ENCODE measurements at places on chromosomes 2 and 18.
A peak's percentile ranks its signal among the peaks of the same experiment; 100 is the strongest.

DNA sequence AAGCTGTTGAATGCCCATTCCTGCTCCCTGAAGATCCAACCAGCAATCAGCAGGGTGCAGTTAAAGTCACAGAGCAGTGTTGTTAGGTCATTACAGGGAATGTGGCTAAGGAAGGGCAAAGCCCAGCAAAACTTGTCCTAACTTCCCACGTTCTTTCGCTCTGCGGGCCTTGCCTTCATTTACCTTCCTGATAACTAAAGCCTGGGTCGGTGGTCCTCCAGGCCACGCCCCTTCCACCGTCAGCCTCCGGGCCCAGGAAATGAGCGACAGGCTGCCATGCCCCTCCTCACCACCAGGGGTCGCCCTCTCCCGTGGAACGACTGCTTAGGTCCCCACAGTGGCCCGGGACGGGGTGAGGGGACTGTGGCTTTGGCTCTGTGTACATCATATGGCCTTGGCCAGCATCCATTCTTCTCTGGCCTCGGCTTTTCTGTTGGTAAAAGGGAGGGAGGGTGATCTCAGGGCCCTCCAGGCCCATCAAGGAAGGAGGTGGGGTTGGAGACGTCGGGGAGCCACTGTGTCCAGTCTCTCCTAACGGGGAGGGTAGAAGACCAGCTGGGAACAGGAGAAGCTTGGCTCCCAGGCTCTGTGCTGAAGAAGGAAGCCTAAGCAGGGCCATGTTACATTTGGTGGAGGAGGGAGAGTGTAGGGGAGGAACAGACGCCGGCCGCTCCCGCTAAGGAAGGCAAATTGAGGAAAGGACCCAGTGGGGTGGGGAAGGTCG lies 2.2 kb downstream of the SH2D6 start:
- peak; percentile 93 for DNase-seq

GRCh38 chr2:69348781-69349180 lies 38.2 kb downstream of the GFPT1 start:
- no peak for DNase-seq

GRCh38 chr2:181457741-181458425 lies 697 bp downstream of the ITGA4 start:
- peak; percentile 72 for DNase-seq

DNA sequence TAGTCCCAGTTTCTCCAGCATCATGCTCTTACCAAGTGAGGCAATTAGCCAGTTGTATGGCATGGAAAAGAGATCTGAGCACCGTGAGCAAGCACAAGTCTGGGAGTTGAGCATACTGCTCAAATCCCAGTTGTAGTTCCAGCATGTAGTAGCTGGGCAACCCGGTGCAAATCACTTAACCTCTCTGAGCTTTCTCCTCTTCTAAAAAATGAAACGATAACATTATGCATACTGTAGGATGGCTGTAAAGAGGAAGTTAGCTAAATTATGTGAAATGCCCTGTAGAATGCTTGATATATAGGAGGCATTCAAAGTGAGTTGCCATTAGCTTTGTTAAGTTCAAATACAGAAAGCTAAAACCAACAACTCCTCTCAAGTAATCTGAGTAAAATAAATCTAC lies 164.0 kb upstream of the ZEB2 start:
- DNase-seq, result no peak

DNA sequence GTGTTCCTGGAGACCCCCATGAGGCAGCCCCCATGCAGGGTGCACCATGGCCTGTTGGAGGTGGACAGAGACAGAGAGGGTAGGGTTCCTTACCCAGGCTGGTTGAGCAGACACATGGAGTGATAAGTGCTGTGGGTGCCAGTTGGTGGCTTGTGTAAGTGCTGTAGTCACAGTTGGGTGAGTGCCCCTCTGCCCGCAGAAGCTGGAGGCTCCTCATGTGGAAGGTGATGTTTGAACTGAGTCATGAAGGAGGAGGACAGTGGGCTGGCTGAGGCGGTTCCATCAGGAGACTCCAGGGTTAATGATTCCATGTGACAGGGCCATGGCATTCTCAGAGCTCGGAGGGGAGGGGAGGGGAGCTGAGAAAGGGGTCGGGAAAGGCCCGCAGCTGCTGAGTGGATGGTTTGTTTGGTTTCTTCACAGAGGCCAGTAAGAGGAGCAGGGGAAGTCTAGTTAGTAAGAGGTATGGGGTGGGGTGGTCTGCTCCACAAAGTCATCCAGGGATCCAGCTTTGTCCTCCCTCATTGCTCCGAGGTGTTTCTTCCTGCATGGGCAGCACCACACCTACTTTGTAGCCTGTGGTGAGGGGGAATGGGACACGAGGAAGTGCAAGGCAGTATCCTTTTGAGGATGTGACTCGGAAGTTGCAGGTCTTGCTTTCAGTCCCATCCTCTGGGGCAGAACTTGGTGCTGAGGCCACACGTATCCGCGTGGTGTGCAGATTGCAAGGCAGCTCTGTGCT lies 13.6 kb downstream of the IMPA2 start:
- no peak for DNase-seq

GRCh38 chr2:234723400-234723799 lies 226.5 kb upstream of the ARL4C start:
- no peak for DNase-seq

DNA sequence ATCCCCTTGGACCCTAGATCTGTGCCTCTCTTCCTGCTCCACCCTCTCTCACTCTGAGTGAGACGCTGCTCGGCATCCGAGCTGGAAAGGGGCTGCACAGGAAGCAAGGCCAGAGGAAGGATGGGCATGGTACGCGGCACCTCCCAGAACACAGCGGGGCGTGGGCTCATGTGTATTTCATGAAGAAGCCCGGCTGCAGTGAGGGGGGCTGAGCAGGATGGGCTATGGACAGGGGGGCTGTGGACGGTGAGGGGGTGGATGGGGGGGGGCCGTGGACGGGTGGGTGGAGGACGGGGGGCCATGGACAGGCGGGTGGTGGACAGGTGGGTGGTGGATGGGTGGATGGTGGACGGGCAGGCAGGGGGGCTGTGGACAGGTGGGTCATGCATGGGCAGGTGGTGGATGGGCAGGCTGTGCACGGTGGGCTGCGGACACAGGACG lies 28.5 kb downstream of the SLC66A2 start:
- DNase-seq, result no peak

DNA sequence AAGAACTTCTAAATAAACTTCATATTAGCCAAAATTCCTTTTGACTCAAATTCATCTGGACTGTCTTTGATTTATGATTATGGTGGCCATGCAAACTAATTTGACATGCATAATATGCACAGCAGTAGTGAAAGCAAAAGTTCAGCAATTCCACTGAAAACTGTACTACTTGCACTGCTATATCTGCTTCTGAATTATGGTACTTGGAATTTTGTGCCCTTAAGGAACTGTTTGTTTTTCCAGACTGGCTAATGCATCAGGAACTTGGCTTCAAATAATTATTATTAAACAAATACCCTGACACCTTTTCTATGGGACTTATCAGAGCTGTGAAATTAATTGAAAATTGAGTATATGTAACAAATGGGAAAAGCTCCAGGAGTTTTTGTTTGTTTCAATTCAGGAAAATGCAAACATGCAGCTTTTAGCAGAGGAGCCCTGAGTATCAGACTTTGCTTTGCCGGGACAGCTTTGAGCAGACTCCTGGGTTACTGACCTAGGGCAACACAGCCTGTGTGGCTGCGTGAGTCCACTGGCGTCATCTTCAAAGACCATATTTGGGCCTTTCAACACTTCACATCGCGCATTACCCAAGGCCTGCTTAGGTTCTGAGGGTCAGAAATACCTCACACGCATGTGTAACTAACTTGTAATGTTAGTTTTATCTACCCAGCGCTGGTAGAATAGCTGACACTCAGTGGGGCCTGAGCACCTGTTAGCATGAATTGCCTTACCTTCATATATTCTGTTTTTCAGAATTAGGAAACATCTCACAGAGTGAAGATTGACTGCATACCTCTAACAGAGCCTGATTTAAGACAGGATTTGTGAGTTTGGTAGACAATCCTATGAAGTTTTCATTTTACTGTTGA lies 35.4 kb downstream of the CFAP221 start:
- no peak for DNase-seq

- DNase-seq, result no peak
Observed at GRCh38 chr18:64752707-64753106, 603.8 kb upstream of the LINC00305 start.

DNA sequence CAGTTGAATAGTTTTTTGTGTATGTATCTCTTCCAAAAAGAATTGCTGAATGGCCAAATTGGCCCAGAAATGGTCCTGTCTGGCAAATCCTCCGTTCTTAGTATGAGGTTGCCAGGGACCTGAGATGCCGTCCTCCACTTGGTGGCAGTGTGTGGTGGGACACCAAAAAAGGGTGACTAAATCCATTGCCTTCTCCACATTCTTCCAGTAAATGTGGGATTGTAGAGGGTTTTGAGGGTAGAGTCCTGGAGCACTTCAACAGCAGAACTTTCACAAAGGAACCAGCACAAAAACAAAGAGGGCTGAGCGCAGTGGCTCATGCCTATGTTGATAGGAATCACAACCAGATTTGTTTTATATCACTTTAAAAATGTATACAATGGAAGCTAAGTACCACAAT lies 199.9 kb downstream of the BCL2 start:
- peak; percentile 24 for DNase-seq

DNA sequence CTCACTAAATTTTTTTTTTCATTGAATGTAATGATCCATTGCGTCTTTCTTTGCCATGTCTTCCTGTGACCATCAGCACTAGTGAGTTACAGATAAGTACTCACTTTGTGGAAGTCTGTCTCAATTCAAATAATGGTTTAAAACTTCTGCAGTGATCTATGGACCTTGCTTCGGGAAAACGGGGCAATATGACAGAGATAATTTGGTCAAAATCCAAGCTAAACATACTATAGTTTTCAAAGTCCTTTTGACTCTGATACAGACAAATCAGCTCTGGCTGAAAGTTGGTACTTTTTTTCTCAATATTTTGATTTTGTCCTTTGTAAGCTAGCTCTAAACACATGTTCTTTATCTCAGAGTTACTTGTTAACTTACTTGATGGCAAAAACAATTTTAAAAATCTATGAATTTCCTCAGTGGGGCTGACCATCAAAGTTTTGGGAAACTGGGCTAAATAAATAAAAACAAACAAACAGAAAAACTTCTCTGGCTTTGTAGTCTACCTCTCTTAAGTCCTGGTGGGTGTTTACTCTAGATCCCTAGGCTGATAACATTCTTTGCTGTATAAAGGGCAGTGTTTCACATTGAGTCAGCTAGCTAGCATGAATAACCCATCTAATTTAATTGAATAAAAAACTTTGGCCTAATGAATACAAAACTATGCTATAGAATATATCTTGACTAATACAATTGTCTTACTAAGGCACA lies 327.6 kb downstream of the RDH14 start:
- DNase-seq, result no peak

DNA sequence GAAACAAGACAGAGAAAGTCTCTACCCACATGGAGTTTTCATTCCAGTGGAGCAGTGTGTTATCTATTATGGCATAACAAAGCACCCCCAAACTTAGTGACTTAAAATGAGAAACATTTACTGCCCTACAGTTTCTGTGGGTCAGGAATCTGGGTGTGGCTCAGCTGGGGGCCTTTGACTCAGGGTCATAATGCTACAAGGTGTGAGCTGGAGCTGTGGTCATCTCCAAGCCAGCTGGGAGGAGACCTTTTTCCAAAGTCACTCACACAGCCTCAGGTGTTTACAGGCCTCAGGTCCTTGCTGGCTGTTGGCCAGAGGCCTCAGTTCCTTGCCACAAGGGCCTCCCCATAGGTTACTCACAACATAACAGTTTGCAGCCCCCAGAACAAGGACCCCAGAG lies 169.2 kb downstream of the ETAA1 start:
- no peak for DNase-seq

DNA sequence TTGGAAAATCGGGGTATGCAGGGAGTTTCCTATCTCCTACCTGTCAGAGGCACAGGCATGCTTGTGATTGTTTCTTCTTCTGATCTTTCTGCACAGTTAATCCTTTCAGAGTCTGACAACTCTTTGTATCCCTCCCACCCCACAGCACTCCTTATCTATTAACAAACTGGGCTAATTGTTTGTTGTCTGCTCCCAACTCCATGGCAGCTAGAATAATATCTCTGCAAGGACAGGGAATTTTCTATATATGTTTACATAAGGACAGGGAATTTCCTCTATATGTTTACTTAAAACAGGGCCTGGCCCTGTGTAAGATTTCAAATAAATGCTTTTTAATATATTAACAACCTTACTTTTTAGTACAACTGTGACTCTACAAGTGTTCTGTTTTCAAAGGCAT lies 36.0 kb upstream of the VRK2 start:
- DNase-seq, result no peak

- no peak for DNase-seq
Observed at GRCh38 chr18:54684784-54685183, 93.7 kb downstream of the DYNAP start.

- DNase-seq, result no peak
Observed at GRCh38 chr18:30957066-30957465, 85.5 kb downstream of the DSC3 start.

- DNase-seq, result peak; percentile 11
Observed at GRCh38 chr2:96923810-96924774, 54.2 kb upstream of the SEMA4C start.

DNA sequence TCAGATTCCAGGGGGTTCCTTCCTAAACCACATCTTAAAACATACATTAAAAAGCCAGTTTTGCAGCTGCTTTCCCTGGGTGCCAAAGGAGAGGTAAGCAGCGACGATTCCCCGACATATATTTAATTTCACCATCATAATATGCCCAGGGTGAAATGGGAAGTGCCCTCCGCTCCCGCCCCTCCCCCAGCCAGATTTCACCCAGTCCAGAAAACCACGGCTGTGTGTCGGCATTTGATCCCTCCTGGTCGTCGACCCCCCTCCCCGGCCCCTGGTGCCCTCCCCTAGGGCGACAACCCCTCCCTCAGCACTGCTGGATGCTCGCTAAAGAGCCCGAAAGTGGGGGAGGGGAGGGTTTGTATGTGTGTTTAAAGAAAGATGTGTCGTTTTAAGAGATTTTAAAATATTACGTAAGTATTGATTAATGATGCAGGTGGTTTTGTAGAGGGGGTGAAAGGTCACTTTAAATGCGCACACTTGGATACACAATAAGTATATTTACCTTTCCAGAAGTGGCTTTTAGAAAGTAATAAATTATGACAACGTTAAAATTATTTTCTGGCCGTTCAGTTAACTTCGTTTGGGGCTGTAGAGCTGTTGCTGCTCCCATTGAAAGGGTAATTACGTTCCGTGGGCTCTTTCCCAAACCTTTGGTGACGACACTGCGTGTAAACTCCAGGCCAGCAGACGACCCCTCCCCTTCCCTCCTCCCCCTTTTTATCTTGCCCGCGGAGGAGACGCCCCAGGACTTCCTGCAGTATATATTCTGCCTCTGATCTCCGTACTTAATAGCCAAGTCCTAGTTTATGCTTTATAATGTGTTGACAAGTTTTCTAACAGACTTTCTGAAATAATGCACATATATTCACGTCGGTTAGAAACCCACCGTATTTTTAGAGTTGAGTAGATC lies 3.4 kb upstream of the BCL11A start:
- no peak for DNase-seq

DNA sequence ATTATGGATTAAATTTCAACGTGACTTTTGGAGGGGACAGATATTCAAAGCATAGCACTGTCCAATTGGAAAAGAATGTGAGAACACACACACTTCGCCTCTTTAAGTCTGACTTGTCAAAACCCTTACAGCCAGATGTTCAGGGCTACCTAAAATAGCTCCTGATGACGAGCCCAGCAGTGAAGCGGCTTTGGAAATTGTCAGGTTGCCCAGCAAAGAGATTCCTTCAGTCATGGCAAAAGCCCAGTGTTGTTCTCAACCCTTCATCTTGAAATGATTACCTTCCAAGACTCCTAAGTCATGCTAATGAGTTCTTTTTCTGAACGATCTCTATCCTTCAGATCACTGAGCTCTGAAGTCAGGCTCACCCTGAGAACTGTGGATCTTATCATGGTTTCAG lies 436.6 kb downstream of the LRATD1 start:
- no peak for DNase-seq

Measured in activated naive CD4-positive, alpha-beta T cell treated with Interleukin-2 at 50 U/mL for 16 hours (primary cell).